ENCODE measurements at places on chromosomes 13 and 19.

GRCh38 chr13:51624207-51624606 is 39.9 kb downstream of the WDFY2 start:
- no peak for DNase-seq

- no peak for DNase-seq
These were observed 3.8 kb upstream of the IFNL4 start for GRCh38 chr19:39252458-39252857.

DNA sequence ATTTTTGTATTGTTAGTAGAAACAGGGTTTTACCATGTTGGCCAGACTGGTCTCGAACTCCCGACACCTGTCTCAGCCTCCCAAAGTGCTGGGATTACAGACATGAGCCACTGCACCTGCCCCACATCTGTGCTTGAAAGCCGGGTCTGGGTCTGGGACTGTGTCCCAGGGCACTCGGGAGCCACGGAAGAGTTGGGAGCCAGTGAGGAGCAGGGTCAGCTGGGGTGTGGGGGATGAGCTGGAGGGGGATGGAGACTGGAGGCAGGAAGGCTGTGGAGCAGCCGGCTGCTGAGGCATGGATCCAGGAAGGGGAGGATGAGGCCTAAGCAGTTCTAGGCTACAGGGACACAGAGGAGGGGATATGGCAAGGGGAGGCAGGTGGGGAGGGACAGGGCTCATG is 10.7 kb upstream of the SPACA4 start:
- DNase-seq, result no peak

GRCh38 chr13:37585541-37585940 is 13.0 kb downstream of the POSTN start:
- DNase-seq, result no peak

All from activated CD4-positive, alpha-beta T cell treated with anti-CD3 and anti-CD28 coated beads, Interleukin-2, amount 50 U/mL, for 24 hours (primary cell).